GM18507 (cell line): ENCODE measurements at places on chromosomes 2 and 18.

- no peak for DNase-seq
These were observed 387.3 kb downstream of the STK39 start for GRCh38 chr2:167860082-167860481.

GRCh38 chr2:162118166-162119031, 33.6 kb downstream of the GCG start:
- DNase-seq = no peak

DNA sequence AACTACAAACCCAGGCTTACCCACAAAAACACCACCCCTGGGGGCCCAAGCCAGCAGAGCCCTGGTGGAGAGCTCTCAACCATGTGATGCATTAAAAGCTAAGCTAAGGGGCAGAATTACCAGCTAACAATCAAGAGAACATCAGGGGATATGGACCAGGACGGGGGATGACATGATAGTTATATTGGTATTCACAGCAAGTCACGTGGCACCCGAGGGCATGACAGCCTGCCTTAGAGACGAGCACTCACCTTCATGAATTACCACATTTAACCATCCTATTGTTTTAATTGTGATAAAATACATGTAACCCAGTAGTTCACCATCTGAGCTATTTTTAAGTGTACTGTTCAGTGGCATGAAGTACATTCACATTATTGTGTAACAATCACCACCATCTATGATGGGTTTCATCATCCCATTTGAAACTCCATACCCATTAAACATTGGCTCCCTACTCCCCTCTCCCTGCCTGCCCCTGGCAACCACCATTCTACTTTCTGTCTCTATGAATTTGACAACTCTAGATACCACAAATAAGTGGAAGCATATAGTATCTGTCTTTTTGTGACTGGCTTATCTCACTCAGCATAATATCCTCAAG, 245.6 kb downstream of the ANAPC1 start:
- DNase-seq = no peak

- no peak for DNase-seq
These were observed 292.6 kb downstream of the FSIP2 start for GRCh38 chr2:186031229-186031628.

GRCh38 chr2:167980439-167980838, 267.0 kb downstream of the STK39 start:
- DNase-seq = no peak

GRCh38 chr2:4020153-4020552, 316.8 kb downstream of the DCDC2C start:
- no peak for DNase-seq

DNA sequence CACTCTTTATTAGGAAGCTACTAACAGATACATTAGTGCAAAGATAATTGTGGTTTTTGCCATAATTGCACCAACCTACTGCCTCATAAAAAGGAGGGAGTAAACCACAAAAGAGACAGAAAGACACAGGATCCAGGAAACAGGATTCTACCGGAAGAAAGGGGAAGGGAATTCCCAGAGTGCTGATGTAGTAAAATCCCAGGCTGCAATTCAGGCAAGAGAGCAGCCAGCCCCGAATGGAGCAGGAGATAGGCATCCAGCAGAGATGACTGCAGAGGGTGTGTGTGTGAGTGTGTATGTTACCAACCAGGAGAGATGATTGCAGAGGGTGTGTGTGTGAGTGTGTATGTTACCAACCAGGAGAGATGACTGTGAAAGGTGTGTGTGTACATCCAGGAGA, 84.4 kb downstream of the KCNS3 start:
- DNase-seq = no peak

GRCh38 chr2:144914622-144915318, 394.9 kb upstream of the ZEB2 start:
- DNase-seq = no peak

GRCh38 chr18:3251963-3252277, 4.3 kb downstream of the MYL12A start:
- no peak for DNase-seq

GRCh38 chr18:76882146-76882545, 59.8 kb downstream of the ZNF236 start:
- no peak for DNase-seq

- DNase-seq = no peak
These were observed 73.0 kb upstream of the TMEM17 start for GRCh38 chr2:62578803-62579640.

GRCh38 chr18:24388957-24389356, 8.7 kb downstream of the OSBPL1A start:
- DNase-seq = no peak

- DNase-seq = no peak
These were observed 27.2 kb downstream of the CCDC138 start for GRCh38 chr2:108813732-108814131.

DNA sequence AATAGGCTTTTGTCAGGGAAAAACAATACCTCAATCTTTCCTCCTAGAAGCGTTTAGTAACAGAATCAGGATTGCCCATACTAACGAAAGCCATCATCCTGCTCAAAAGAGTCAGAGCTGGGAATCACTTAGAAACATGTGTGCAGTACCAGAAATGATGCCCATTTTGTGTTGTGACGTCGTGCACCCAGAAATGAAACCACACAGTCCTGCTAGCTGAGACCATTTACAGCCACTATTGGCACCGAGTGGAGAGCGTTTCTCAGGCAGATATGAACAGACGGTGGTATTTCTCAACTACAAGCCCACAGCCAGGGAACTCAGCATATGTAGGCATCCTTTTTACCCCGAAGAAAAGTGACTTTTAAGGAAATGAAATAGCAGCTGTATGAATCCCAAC, 284.3 kb upstream of the LRATD1 start:
- no peak for DNase-seq

DNA sequence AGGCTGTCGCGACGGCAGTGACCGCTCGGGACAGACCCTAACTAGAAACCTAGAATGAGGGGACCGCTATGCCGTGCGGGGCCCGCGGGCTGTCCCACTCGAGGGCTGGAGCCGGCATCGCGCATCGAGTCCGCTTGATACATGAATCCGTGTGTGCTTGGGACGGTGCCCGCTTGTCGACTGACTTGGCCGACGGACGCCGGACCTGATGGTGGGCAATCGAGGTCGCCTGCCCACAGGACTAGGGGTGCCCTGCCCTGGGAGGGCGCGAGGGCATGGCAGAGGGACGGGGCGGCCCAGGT, 749 bp upstream of the PTMA start:
- no peak for DNase-seq

DNA sequence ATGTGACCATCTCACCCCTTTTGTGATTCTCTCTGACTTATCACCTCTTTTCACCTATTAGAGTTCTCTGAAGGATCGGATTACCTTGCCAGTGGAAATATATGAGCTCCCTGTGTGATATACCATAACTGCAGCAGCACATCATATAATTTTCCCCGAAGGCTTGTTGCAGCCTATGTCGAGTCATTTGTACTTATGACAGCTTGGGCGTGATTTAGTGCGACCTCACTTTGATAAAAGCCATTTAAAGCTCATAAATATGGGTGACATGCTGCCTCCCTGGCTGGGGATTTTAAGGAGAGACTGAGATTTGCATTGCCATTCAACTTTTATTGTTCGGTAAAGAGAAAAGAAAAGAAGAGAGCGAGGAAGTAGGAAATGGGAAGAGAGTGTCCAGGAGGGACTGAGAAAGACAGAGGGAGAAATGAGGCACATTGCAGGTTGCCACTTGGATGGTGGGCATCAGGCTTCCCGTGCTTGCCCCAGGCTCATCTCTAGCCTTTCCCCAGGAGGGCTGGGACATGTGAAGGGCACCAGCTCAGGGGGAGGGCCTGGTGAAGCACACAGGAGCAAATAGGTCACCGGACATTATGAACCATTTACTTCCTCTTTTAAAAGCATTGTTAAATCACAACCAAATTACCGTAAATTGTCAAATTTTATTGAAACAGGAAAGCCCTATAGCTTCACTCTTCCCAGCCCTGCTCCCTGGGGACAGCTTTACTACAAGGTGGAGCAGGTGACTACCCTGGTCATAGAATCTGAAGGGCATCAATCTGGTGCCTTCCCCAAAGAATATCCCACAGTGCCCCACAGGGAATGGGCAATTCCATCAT, 161.3 kb downstream of the SETBP1 start:
- DNase-seq = no peak

DNA sequence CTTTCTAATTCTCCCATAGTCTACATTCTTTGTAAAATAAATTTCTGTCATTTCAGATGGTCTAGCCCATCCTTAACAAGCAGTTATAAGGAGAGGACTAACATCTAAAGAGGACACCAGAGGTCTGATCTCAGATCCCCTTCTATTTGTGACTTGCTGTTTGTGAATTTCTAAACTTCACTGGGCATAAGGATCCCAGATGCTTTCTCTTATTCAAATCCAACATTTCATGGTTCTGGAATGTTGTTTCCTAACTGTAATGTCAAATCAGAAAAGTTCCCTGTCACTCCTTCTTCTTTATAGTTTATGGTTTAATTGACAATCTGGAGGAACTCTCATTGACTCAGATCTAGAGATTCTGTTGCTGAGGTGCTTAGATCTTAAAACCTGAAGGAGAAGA, 430.2 kb downstream of the MEIS1 start:
- no peak for DNase-seq

DNA sequence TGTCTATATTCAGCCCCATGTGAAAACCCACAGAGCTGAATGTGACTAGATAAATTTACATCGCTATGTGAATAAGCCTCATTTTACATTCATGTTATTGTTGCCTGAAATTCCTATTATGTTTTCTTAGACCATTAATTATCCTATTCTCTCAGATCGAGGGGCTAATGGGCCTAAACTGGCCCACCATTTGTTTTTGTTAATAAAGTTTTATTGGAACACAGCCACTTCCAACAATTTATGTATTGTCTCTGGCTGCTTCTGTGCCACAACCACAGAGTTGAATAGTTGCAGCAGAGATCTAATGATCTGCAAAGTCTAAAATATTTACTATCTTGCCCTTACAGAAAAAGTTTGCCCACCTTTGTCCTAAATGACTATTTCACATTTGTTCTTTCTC, 61.0 kb downstream of the KLHL14 start:
- DNase-seq = no peak
